A549 treated with CpdA at 1 μM for 4 hours (cell line): ENCODE measurements at places on chromosomes 1 and 21. TPM values are rescaled to one million over a fixed set of nuclear protein-coding genes. Genes with fewer than 3 reads are reported as not detected.

The S1PR1 gene
- 0.06 to 0.08 TPM (median 0.06 TPM) in 3 of 5 replicates, not detected in the others for total RNA-seq

The CORT gene
- total RNA-seq = 0.13 to 0.32 TPM (median 0.21 TPM) in 3 of 5 replicates, not detected in the others

The NR0B2 gene
- total RNA-seq = 0.14 TPM in 1 of 5 replicates, not detected in the others

The GJA9 gene
- total RNA-seq = 0.06 TPM in 1 of 5 replicates, not detected in the others

The CLCA1 gene
- not detected in 5 replicates for total RNA-seq

The SLAMF6 gene
- not detected in 5 replicates for total RNA-seq
